Myocyte (in vitro differentiated cells): ENCODE measurements at places on chromosomes 11 and 22. TPM values are rescaled to one million over a fixed set of nuclear protein-coding genes. Genes with fewer than 3 reads are reported as not detected.

Gene C11orf16
- total RNA-seq: not detected in 2 replicates

Gene FAM111B
- total RNA-seq: 0.05 and 1.7 TPM in 2 replicates

Gene FAM180B
- 1.8 and 2.8 TPM in 2 replicates for total RNA-seq

Gene APOA5
- not detected in 2 replicates for total RNA-seq

Gene TPBGL
- not detected in 2 replicates for total RNA-seq

Gene CYTH4
- total RNA-seq: not detected in 2 replicates

Gene PHOX2A
- not detected in 2 replicates for total RNA-seq

Gene SOX10
- total RNA-seq: not detected in 2 replicates

Gene PRAME
- total RNA-seq: not detected in 2 replicates

Gene GGT1
- total RNA-seq: 2.1 and 2.4 TPM in 2 replicates

Gene H19
- total RNA-seq: 9,050 and 10,998 TPM in 2 replicates

Gene VWCE
- total RNA-seq: 2.1 and 2.7 TPM in 2 replicates

Gene TEX54
- total RNA-seq: not detected in 2 replicates

Gene PCNX3
- total RNA-seq: 21.6 and 25.2 TPM in 2 replicates

Gene NRGN
- total RNA-seq: not detected in 2 replicates

Gene NLRP10
- total RNA-seq: 1.3 and 2.1 TPM in 2 replicates

Gene LMO2
- total RNA-seq: 8.5 and 10.6 TPM in 2 replicates

Gene TTLL1
- 10.6 and 10.8 TPM in 2 replicates for total RNA-seq

Gene SYT7
- total RNA-seq: 6.0 and 13.9 TPM in 2 replicates

Gene ART1
- 2.4 and 2.7 TPM in 2 replicates for total RNA-seq

Gene FZD4
- 5.0 and 6.6 TPM in 2 replicates for total RNA-seq

Gene KDM4E
- total RNA-seq: not detected in 2 replicates

Gene GRAP2
- total RNA-seq: not detected in 2 replicates

Gene SYT8
- 0.59 and 2.8 TPM in 2 replicates for total RNA-seq

Gene YPEL1
- 2.6 and 7.8 TPM in 2 replicates for total RNA-seq

Gene TNNT3
- total RNA-seq: 1,570 and 2,000 TPM in 2 replicates

Gene INPP5J
- 0.40 and 0.57 TPM in 2 replicates for total RNA-seq

Gene GRIA4
- not detected in 2 replicates for total RNA-seq

Gene DYNC2H1
- total RNA-seq: 16.3 and 18.6 TPM in 2 replicates

Gene IRF7
- total RNA-seq: 25.1 and 29.3 TPM in 2 replicates

Gene APOA4
- not detected in 2 replicates for total RNA-seq

Gene NAA40
- total RNA-seq: 8.0 and 13.1 TPM in 2 replicates

Gene CTSW
- not detected in 2 replicates for total RNA-seq

Gene USH1C
- total RNA-seq: not detected in 2 replicates

Gene SLC22A12
- not detected in 2 replicates for total RNA-seq

Gene PRR5
- 54.3 and 78.2 TPM in 2 replicates for total RNA-seq

Gene TSPAN4
- 56.7 and 63.9 TPM in 2 replicates for total RNA-seq

Gene DDIAS
- 0.94 and 1.2 TPM in 2 replicates for total RNA-seq
